ENCODE measurements at places on chromosomes 7 and 10. TPM values are rescaled to one million over a fixed set of nuclear protein-coding genes. Genes with fewer than 3 reads are reported as not detected.

The AS3MT gene
- 5.0 TPM for total RNA-seq

The AKR1C8 gene
- not detected for total RNA-seq

The CHCHD1 gene
- 9.2 TPM for total RNA-seq

The RAPGEF5 gene
- 35.8 TPM for total RNA-seq

The NACAD gene
- 4.2 TPM for total RNA-seq

The CYP2C8 gene
- 0.07 TPM for total RNA-seq

The WDR86 gene
- total RNA-seq: 0.26 TPM

The CLRN3 gene
- not detected for total RNA-seq

The SSC4D gene
- total RNA-seq: 0.65 TPM

The TMEM229A gene
- 0.07 TPM for total RNA-seq

The HPSE2 gene
- not detected for total RNA-seq

The EIF5AL1 gene
- total RNA-seq: 0.13 TPM

The SSMEM1 gene
- total RNA-seq: not detected

The ATRNL1 gene
- total RNA-seq: 2.3 TPM

All from smooth muscle cell of the pulmonary artery (primary cell).